ENCODE measurements at places on chromosomes 3 and 15. TPM values are rescaled to one million over a fixed set of nuclear protein-coding genes. Genes with fewer than 3 reads are reported as not detected.

Gene HHATL
- total RNA-seq, result not detected

DNA sequence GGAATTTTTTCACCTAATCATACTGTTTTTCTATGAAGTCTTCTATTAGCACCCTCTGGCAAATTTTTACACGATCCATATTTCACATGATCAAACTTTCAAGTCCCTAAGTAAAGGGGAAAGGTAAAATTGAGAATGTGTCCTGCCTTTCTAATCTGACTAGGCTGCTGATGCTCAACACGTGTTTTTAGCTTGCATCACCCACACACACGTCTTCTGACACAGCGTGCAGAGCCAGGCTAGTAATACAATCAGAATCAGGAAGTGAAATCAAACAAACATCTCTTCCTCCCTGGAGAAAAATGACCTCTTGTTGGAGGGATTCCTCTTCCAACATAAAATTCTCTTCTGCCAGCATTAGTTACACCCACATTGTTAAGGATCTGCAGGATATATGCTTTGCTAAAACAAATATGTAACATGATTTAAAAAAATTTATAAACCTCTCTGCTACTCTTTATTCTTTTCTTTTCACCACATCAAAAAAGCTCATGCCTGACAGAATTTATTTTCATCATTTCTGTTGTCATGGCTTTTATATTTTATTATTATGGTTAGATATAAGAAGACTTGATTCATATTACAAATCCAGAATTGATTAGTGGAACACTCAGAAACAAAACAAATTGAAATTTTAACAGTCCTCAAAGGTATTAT lies 122.4 kb downstream of the RAP2B start:
- peaks cover 3% of the 10 kb centered on the region for H3K4me1 ChIP-seq
- peak; percentile 32 for DNase-seq
- H3K27ac ChIP-seq, result no peak overlapping the region

- H3K27me3 ChIP-seq, result no peaks in the 10 kb centered on the region
- no peak overlapping the region for H3K27ac ChIP-seq
- H3K36me3 ChIP-seq, result no peaks in the 10 kb centered on the region
- no peaks in the 10 kb centered on the region for H3K4me1 ChIP-seq
Measured at GRCh38 chr15:100201376-100202280, 140.1 kb downstream of the ADAMTS17 start.

- H3K27me3 ChIP-seq, result no peaks in the 10 kb centered on the region
- DNase-seq, result no peak
- H3K4me1 ChIP-seq, result peaks cover 7% of the 10 kb centered on the region
- H3K36me3 ChIP-seq, result no peaks in the 10 kb centered on the region
Measured at GRCh38 chr3:138374573-138375134, 26.3 kb downstream of the MRAS start.
